ENCODE measurements at places on chromosomes 3 and 15.

- no peak for DNase-seq
Observed at GRCh38 chr3:73855813-73856212, 231.1 kb upstream of the PDZRN3 start.

DNA sequence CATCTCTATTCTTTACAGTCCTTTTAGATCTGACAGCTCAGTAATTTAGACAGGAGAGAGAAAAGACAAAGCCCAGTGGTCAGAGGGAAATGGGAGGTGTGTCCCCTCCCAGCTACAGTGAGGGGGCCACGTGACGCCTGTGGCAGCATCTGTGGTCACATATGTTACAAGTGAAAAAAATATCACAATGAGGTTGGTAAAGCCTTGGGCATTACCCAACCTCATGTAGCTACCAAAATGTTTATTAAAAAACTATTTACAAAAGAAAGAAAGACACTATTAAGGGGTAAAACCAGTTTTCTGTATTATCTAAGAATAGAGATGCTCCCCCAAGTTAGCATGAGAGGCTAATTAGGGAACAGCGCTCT, 42.9 kb upstream of the PLCL2 start:
- no peak for DNase-seq

DNA sequence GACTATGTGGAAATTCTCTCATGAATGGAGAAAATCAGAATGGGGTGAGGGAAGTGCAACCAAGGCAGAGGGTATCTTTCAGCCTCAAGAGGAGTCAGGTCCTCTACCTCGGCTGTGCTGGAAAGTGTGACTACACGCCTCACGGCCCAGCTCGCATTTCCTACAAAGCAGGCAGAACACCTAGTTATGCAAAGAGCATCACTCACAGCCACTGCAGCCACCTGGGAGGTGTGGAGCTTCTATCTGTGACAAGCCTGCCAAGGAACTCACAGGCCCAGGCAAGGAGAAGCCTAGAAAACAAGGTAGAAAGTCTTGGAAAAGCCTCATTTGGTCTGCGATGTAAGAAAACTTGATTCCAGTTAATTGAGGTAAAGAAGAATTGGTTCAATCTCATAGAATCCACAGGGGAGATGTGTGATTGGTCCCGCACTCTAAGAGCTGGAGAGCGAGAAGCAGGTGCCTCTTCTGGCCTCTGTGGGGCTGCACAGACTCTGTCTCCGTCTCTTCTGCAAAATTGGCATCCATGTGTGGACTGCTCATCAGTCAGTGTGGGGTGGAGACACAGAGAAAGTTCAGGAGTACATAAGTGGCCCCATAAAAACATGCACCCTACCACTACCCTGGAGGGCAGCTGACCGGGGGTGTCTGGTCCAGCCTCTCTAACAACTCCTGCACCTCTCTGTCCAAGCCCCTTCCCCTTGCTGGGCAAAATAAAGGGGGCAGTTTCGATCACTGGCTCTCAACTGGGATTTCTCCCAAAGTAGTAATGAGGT, 76.8 kb downstream of the TAMM41 start:
- DNase-seq, result no peak

- DNase-seq, result no peak
Observed at GRCh38 chr15:59294574-59295260, 78.0 kb downstream of the MYO1E start.

GRCh38 chr15:85826756-85827515, 32.2 kb upstream of the KLHL25 start:
- no peak for DNase-seq

- DNase-seq, result no peak
Observed at GRCh38 chr15:101193806-101194545, 57.9 kb downstream of the CHSY1 start.

GRCh38 chr3:46675426-46675825, 18.1 kb downstream of the ALS2CL start:
- no peak for DNase-seq

GRCh38 chr3:150074277-150074676, 103.6 kb upstream of the PFN2 start:
- DNase-seq, result no peak

GRCh38 chr3:150899141-150899540, 6.1 kb downstream of the MINDY4B start:
- no peak for DNase-seq
